ENCODE measurements at places on chromosomes 2 and 18.

GRCh38 chr2:98807929-98808328 lies 77.0 kb upstream of the MGAT4A start:
- no peak for DNase-seq

DNA sequence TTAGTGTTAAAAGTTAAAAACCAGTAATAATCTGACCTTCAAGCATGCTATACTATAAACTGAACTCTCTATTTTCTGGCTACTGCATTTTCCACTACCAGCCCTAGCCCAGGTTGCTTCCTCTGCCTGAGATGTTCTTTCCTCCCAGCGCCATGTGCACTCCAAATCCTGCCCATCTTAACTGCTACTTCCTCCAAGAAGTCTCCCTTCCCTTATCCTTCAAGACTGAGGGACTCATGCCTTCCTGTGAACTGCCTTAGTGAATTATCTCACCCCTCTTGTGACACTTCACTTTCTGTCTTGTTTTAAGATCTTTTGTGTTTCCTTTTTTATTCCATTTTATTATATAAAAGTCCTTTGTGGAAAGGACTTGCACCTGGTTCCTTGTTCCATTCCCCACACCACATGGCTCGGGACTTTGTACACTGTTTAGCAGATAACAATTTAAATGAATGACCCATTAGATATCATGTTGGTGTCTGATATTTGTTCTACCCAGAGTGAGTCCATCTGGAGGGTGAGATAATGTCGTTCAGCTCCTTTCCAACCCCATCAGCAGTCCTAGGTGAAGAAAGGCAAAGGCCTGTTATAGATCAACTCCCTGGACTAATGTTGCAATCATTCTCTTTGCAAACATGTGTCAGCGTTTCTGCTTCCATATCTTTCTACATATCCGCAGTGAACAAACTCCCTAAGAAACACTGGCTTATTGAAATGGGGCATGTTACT lies 20.9 kb upstream of the AGFG1 start:
- DNase-seq, result no peak

DNA sequence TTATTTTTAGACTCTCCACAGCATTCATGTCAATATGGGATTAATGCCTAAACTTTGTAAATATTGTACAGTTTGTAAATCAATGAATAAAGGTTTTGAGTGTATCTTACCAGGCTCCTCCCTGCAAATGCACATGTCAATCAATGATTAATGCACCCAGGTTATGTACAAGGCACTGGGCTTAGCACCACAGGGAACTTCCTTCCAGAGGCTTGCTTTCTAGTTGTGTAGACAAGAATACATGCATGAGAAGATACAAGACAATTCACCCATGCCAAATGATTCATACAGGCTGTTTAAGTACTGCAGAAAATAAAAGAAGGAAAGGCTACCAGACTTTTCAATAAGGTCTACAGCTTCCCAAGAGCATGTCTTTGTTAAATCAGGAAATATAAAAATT lies 114.1 kb downstream of the MMADHC start:
- DNase-seq, result no peak

DNA sequence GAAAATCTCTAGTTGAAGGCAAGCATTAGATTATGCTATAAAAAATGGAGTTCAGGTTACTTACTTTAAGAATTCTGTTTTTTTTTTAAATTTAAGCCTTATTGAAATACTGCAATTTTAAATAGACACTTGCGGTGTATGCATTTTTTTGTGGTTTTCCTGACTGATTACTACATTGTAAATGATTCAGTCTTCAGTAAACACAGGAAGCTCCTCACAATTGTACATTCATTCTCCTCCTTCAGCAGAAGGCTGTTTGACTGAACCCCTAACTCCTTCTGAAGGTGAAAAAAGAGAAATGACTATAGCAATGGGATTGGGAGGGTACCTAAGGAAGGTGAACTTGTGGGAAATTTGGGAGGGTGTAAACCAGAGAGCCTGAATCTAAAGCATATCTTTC lies 136.1 kb downstream of the GCA start:
- DNase-seq, result peak; percentile 38

DNA sequence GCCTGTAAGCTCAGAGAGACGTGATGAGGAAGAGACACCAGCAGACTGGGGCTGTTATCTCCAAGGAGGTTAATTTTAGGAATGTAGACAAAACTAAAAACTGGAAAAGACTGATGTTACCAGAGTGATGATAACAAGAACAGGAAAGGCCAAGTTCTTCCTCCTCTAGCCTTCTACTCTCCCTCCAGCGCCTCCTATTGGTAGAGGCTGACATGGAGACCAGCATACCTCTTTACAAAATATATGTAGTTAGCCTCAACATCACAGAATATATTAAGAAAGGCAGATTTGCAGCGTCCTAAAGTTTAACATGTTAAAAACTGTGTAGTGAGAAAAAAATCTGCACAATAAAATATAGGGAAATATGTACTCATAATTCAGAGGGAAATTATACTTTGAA lies 66.0 kb downstream of the TCF4 start:
- peak; percentile 37 for DNase-seq

GRCh38 chr2:84891355-84892010 lies 10.6 kb upstream of the TRABD2A start:
- no peak for DNase-seq

DNA sequence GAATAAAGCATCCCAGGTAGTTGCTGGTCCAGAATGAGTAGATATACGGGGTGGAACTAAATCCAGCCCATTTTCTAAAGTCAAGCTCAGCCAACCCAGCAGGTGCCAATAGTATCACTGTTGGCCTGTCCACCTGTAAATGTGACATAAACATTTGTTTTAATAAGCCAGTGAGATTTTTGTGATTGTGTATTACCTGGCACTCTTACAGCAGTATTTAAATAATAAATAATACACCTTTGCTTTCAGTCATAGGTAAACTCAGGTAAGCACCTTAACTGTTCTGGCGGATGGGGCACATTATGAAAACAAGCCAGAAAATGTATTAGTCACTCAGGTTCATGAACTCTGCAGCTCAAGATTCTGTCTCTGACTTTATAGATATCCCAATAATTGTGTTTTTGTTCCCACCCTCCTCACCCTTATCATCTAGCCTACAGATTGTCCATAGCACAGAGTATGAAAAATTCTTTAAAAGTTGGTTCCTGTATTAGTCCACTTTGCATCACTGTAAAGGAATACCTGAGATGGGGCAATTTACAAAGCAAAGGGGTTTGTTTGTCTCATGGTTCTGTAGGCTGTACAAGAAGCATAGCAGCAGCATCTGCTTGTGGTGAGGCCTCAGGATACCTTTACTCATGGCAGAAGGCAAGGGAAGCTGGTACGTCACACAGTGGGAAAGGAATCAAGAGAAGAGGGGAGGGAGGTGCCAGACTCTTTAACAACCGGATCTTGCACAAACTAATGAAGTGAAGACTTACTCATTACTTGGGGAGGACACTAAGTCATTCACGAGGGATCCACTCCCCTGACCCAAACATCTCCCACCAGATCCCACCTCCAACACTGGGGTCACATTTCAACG lies 73.0 kb upstream of the CYRIA start:
- no peak for DNase-seq

DNA sequence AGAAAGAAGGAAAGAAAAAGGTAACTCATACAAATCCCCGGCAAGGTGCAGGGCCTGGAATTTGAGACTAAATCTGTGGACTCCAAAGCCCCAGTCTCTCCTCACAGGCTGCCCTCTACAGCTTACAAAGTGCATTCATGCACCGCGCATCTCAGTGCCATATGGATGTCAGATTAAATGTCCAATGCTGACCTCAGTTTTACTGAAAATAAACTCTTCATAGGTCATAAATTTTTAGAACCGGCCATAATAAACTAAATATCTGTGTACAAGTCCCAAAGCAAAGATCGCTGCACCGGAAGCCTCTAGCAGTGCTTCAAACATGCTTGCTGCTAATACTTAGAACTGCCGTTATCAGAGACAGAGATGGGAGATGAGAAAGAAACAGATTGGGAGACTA lies 17.7 kb downstream of the ST6GAL2 start:
- no peak for DNase-seq

GRCh38 chr2:33859811-33860461 lies 260.8 kb upstream of the FAM98A start:
- no peak for DNase-seq

- DNase-seq, result peak; percentile 34
Measured at GRCh38 chr2:53770264-53770663, 2.7 kb downstream of the CHAC2 start.

GRCh38 chr2:126975671-126976655 lies 77.3 kb downstream of the TEX51 start:
- no peak for DNase-seq

GRCh38 chr18:68796936-68797690 lies 767 bp upstream of the CCDC102B start:
- no peak for DNase-seq

- DNase-seq, result no peak
Measured at GRCh38 chr18:35511833-35512232, 14.1 kb upstream of the INO80C start.

DNA sequence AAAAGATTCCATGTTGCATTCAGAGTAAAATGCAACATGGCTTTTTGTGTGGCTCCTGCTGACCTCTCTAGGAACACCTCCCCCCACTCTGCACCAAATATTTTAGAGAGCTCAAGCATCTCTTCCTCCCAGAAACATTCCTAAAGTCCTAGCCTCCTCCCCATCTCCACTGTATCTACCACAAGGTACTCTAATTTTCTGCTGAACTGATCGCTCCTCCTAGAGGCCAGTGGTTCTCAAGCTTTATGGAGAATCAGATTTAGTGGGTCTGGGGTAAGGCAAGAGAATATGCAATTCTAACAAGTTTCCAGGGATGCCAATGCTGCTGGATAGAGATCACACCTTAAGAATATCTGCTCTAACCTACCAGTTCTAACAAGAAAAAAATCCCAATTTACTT lies 89.5 kb upstream of the HNRNPA3 start:
- no peak for DNase-seq

DNA sequence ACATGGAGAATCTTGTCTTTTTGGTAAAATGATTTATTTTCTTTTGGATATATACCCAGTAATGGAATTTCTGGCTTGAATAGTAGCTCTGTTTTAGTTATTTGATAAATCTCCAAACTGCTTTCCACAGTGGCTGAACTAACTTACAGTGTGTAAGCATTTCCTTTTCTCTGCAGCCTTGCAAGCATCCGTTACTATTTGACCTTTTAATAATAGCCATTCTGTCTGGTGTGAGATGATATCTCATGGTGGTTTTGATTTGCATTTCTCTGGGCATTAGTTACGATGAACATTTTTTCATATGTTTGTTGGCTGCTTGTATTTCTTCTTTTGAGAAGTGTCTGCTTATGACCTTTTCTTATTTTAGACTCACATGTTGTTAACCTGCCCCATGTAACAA lies 190.2 kb downstream of the GALR1 start:
- DNase-seq, result no peak

GRCh38 chr18:46397174-46397573 lies 259.8 kb downstream of the LOXHD1 start:
- no peak for DNase-seq

DNA sequence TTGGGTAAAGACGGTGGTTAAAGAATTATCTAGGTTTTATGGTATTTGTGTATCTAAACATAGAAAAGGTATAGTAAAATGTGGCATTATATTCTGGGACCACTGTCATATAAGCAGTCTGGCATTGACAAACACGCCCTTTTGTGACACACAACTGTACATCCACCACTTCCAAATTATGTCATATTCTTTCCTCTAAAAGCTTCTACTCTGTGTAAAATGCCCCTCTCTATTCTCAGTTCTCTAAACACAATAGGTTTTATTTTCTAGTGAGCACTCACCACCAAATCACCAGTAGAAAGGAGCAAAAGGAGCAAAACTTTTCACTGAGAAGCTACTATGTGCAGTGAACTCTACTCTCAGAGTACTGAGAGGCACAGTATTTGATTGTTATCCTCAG lies 88.1 kb upstream of the PIEZO2 start:
- DNase-seq, result no peak

DNA sequence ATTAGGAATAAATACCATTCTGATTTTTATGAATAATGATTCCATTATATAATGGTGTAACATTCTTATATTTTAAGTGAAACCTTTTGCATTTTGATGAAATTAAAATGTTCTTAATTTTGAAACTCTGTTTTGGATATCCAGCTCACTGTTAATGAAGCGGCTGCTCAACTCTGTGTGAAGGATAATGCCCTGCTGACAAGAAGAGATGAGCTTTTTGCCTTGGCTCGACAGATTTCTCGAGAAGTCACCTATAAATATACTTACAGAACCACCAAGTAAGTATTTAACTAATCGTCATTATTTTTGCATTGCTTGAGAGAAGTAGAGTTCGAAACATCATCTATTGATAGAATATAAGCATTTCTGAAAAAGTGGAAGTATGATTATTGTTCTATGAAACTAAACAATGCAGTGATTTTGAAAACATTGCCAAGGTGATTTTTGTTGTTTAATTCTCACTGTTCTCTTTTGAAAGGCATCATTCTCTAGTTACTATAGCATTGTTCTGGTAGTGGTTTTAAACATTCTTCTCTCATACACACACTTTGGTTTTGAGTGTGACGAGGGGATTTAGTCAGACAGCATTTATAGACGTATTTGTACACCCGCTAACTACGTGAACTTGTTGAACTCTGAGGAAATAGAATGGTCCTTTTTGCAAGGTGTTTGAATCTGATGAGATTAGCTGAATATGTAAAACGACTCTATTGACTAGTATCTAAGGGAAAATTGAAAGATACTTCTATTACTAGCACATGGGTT lies 21.5 kb downstream of the NAB1 start:
- peak; percentile 56 for DNase-seq

GRCh38 chr2:14492920-14493503 lies 139.5 kb upstream of the LRATD1 start:
- DNase-seq, result no peak

DNA sequence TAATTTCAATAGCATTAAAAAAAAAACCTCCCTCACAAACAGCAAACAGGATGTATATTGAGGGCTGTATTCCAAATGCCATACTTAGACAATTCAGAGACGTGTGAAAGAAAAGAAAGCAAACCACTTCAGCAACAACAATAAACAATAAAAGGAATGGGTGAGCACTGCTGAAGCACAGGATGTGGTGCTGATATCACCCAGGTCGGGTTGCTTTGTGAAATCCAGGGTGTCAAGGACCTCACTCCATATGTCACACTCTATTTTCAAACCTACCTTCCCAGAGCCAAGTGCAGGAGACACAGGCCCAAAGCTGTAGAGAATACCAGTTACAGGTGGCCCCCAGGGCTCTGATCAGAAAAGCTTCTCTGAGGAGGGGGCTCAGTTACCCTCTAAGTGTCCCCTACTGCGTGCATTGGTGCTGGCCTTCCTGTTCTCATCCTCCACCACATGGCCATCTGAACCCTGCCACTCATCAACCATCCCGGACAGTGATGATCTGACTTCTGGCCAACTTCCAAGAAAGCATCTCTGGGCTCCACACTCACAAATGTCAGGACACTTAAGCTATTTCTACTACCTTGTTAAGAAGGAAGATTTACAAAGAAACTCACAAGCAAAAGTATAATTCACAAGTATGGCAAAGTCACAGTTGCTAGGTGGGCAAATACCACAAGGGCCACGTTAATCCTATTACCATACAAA lies 363.0 kb downstream of the SS18 start:
- no peak for DNase-seq

- no peak for DNase-seq
Measured at GRCh38 chr2:133312038-133312729, 256.1 kb downstream of the NCKAP5 start.

All from activated CD4-positive, alpha-beta T cell treated with anti-CD3 and anti-CD28 coated beads, Interleukin-2, Interleukin-6, amounts not matched to agents 100 ng/mL and 50 ng/mL, durations not matched to agents 16 hours and 8 hours (primary cell).